Activated naive CD4-positive, alpha-beta T cell treated with Interleukin-2 at 50 U/mL for 16 hours (primary cell): ENCODE measurements at places on chromosomes 12 and 14.

GRCh38 chr12:76746516-76746915 is 17.4 kb upstream of the ZDHHC17 start:
- DNase-seq: no peak

GRCh38 chr12:56626701-56627100 is 3.4 kb downstream of the BAZ2A start:
- DNase-seq: no peak

DNA sequence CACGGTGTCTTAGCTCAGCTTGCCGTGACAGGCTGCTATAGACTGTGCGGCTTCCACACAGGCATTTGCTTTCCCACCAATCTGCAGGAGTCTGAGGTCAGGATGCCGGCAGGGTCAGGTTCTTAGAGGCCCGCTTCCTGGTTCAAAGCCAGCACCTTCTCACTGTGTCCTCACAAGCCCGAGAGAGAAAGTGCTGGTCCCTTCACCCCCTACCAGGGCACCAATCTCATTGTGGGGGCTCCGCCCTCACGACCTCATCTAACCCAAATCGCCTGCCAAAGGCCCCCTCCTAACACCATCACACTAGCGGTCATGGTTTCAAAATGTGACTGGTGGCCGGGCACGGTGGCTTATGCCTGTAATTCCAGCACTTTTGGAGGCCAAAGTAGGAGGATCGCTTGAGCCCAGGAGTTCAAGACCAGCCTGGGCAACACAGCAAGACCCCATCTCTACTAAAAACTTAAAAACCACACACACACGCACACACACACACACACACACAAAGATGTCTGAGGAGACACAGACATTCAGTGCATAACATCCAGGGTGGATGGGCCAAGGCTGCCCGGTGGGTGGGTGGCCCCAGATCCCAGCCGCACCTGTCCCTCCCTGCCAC is 26.8 kb downstream of the MMP17 start:
- DNase-seq: no peak

DNA sequence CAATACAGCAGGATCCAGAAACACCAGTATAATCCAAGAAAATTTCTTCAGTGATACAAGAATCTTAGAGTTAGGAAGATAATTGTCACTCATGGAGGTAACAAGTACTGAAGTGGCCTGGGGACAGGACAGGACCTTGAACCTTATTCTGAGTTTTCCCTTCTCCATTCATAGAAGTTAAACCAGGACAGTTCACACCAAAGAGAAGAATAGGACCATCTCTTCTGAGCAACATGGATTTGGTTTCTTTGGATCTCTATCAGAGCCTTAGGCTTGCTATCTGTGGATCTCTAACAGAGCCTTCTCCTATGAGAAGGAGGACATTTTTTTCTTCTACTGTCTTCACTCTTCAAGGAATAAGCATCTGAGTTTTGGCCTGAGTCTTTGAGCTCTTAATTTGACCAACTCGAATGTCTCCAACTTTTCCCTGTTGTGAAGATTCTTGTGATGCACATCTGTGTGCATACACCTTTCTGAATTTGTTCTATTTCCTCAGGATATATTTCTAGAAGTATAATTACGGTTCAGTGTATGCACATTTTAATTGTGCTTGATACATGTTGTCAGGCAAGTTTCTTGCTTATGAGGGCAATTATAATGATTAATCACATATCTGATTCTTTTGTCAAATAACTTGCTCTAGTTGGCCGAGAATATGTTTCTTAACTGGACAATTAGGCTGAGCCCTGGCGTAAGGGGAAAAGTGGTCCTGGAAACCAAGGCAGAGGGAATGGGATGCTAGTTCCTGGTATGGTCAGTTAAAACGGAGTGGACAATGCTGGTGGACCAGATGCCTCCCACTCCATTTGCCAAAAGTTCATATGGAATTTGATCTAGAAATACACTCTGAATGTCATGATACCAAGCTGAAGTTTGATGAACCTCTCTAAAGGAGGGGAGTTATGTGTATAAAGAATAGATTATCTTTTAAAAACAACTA is 6.6 kb downstream of the KRT6A start:
- no peak for DNase-seq

GRCh38 chr12:52070185-52070925 is 577 bp downstream of the ATG101 start:
- DNase-seq: no peak

- no peak for DNase-seq
Measured at GRCh38 chr14:51533160-51533559, 118.5 kb upstream of the FRMD6 start.

GRCh38 chr12:111209811-111210210 is 159.1 kb downstream of the PHETA1 start:
- no peak for DNase-seq

DNA sequence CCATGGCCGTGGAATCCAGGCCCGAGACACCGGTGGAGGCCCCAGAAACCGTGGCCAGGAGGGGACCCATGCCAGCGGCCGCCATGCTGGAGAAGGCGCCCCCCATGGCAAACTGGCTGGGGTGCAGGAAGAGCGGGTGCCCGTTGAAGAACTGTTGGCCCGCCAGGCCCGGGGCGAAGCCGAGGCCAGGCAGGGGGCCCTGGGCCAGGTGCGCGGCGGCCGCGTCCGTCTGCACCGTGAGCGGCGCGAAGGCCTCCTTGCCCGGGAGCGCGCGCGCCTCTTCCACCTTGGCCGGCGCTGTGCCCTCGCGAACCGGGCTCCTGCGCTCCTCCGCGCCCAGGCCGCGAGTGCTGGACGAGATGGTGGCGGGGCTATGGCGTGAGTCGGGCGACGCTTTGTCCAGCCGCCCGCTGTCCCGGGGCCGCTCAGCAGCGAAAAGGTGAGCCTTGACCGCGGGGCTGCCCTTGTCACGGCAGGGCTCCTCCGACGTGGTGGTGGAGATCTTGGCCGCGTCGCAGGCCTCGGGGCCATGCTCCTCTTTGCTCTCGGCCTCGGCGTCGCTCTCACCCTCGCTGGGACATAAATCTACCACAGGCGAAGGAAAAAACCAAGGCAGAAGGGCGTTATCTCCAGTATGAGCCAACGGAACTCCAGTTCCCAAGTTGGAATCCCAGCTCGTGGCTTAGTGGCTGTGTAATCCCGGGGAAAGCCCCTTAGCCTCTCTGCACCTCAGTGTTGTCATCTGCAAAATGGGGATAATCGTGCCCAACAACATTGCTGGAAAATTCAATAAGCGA is 9.5 kb downstream of the TBX3 start:
- no peak for DNase-seq

DNA sequence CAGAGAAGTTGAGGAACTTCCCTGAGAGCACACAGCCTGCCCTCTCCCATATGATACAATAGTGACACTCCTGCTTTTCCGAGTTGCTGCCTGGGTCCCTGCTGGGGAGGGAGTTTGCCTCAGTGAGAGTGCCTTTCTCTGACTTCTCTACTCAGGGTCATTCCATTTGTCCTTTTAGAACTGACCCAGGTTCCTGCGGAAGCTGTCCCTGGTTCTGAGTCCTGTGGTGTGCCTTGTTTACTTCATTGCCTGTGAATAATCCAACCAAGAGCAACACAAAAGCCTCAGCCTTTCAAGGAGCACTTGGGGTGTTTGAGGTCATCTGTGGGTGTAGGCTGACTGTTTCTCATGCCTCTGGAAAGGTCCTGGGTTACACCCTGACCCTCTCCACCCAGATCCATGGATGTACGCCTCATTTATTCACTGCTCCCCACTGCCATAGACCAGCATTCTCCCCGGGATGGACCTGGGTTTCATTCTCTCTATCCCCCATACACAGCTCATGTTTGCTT is 13.6 kb downstream of the SERPINA1 start:
- DNase-seq: no peak

GRCh38 chr12:83826112-83826511 is 1086.5 kb downstream of the SLC6A15 start:
- peak; percentile 3 for DNase-seq

DNA sequence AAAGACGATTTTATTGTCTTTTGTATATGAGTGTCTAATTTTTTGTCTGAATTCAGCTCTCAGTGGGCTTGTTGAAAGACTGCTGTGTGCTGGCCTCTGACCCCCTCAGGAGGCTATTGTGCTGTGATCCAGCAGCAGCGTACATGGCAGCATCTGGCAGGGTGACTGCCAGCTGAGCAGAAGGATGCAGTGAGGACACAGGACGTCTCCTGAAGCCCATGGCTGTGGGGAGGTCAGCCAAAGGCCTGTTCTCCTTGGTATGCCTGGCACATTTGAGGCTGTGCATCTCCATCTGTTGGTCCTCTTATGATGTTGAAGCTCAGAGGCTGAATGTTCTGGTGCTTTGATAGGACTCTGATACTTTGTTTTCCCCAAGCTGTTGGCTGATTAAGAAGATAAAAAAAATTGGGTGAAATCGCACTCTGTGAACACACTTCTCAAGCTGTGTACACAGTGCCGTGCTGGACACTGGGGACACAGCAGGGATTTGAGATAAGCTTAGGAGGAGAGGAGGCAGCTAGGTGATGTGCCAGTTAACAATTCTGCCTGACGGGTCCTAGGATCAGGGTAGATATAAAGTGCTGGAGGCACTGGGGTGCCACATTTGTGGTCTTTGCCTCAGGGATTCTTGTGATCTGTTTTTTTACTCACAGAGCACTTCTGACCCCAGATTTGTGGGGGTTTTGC is 37.5 kb downstream of the EID3 start:
- DNase-seq: no peak

- DNase-seq: no peak
Measured at GRCh38 chr12:70982991-70983390, 62.5 kb upstream of the PTPRR start.

- DNase-seq: no peak
Measured at GRCh38 chr12:113329022-113329790, 5.7 kb downstream of the SLC8B1 start.

GRCh38 chr12:107369006-107369405 is 275.7 kb upstream of the CRY1 start:
- DNase-seq: no peak

DNA sequence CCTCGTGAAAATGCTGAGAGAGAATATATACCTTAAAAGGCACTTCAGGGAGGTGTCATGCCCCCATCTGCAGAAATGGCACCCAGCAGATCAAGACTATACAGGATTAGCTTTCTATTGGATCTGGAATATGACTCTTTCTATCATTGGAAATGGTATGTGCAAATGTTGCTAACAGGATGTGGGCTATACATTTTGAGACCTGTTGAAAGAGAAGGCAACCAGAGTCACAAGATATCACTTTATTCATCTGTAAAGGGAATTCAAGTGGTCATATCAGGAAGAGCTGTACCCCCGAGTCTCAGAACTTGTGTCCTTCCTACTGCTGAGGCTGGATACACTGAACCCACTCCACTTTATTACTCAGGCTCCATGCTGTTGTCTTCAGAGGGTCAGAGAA is 46.1 kb upstream of the FRMD6 start:
- DNase-seq: no peak

DNA sequence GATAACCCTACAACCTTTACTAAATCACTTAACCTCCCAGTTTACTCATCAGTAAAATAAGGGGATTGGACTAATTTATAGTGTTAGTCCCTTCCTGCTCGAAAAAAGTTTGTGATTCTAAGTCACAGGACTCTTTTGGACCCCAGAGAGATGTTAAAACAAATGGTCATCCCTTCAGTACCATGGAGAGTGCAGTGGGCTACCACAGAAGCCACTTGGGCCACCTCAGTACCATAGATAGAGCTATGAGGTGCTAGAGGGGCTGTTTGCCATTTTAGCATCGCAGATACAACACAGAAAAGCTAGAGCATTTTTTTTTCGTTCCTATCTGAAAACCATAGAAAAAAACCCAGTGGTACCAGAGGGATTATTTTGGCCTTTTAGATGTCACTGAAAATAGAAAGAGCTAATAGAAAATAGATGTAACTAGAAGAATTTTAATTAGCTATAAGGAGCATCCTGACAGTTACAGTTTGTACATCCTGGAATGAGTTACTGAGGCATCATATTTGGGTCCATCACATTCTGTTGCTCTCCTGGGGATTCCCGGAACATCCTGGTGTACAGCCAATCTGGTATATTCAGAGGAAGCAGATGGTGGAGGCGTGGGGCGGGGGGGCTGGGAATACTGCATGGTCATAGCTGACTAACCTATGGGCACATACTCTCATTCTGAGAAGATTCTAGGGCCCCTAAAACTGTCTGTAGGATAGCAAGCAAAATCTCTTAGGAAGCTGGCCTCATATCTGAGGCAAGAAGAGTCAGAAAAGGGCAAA is 2.8 kb downstream of the ZNF219 start:
- DNase-seq: no peak

GRCh38 chr12:84508851-84509260 is 403.7 kb downstream of the SLC6A15 start:
- no peak for DNase-seq

GRCh38 chr14:88013750-88014349 is 8.9 kb downstream of the GPR65 start:
- peak; percentile 49 for DNase-seq

GRCh38 chr14:88189417-88190191 is 133.5 kb downstream of the KCNK10 start:
- peak; percentile 44 for DNase-seq

DNA sequence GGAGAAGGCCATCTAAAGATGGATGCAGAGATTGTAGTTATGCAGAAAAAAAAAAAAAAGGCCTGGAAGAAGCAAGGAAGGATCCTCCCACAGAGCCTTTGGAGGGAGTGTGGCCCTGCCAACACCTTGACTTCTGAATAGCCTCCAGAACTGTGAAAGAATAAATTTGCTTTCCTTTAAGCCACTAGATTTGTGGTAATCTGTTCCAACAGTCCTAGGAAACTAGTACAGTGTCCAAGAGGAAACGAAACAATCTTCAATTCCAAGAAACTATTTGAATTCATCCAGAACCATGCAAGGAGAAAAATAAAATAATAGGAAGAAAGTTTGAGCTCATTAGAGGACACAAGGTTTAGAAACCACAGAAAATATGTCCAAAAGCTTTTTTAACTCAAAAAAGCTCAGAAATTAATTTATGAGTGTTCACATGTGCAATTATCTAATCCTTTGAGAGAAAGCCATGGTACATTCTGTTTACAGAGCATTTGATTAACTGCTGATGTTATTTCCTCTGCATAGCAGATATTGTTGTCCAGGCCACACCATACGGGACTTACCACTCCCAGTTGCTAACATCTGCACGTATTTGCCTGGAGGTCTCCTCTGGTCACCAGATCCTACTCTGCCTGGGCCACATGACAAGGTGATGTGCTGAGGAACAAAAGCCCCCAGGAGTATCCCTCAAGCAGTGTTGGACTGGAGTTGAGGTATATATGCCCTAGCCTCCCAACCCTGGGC is 30.0 kb upstream of the STAB2 start:
- DNase-seq: no peak
